ENCODE measurements at places on chromosomes 12 and 14. TPM values are rescaled to one million over a fixed set of nuclear protein-coding genes. Genes with fewer than 3 reads are reported as not detected.

Gene AVPR1A
- 4.5 TPM for polyA plus RNA-seq

Gene ESR2
- not detected for polyA plus RNA-seq

Gene VRTN
- not detected for polyA plus RNA-seq

Gene CACNA1C
- 1.6 TPM for polyA plus RNA-seq

Gene CALCOCO1
- polyA plus RNA-seq = 82.2 TPM

Gene MYF6
- polyA plus RNA-seq = not detected

Gene FBXO34
- polyA plus RNA-seq = 12.8 TPM

Gene FLVCR2
- 7.1 TPM for polyA plus RNA-seq

Gene ZNF385A
- 10.2 TPM for polyA plus RNA-seq

Gene PAPLN
- 19.1 TPM for polyA plus RNA-seq

Gene TAC3
- polyA plus RNA-seq = not detected

Gene LRRC43
- 7.9 TPM for polyA plus RNA-seq

Gene TBX3
- polyA plus RNA-seq = 10.5 TPM

Gene MDM1
- polyA plus RNA-seq = 8.9 TPM

Gene PRICKLE1
- 3.9 TPM for polyA plus RNA-seq

Gene MAP4K5
- 9.4 TPM for polyA plus RNA-seq

Gene AMIGO2
- 12.2 TPM for polyA plus RNA-seq

Data from kidney (tissue), 22 donors.